Activated naive CD8-positive, alpha-beta T cell treated with anti-CD3 and anti-CD28 coated beads, Interleukin-2, amount 50 U/mL, for 24 hours (primary cell): ENCODE measurements at places on chromosomes 6 and 20.

GRCh38 chr6:4287811-4288244 lies 152.5 kb upstream of the ECI2 start:
- no peak for DNase-seq

- no peak for DNase-seq
Observed at GRCh38 chr6:50362706-50363105, 313.0 kb upstream of the DEFB112 start.

DNA sequence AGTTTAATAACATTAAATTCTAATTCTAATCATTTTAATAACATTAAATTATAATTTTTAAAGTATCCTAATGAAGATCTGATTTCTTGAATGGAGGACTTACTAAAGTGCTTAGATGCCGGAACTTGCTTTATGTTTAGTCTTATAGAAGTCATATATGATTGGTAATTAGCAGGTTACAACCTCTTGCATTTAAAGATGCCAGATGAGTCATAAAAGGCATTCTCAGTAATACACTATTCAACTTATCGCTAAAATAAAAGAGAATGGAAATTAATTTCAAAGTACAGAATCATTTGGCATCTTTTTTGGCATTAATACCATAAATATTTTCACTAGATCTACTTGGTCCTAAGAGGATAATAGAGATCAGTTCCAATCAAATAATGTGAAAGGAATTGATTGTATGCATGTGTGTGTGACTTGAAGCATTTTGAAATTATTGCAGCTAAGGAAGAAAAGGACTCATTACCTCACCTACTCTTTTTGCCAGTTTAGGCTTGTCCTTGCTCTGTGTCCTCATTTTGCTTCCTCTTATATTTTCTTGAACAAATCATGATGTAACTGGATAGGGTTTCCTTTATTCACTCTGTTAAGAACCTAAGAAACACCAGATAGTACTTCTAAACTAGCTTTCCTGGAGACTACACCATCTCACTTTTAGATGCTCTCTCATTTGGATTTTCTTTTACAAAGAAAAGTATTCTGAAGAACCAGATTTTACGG lies 2.7 kb downstream of the COL21A1 start:
- DNase-seq, result no peak

DNA sequence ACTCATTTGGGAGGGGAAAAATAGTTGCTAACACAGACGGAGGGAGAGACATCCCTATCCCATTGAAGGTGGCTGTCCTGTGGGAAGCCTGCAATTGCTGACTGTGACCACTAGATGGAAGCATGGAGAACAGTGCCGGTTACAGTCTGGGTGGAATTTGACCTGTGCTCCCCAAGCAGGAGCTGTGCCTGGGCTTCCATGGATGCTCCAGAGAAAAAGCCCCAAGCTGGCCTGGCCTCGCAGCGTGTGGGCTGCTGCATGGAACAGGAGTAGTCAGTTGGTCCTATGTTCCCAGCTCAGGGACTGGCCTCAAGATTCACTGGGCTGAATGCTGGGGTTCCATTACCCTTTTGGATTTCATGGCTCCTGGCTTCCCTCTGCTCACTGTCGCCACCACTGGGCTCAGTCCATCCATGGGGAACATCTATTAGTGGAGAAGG lies 116.3 kb upstream of the CHD6 start:
- peak; percentile 29 for DNase-seq

DNA sequence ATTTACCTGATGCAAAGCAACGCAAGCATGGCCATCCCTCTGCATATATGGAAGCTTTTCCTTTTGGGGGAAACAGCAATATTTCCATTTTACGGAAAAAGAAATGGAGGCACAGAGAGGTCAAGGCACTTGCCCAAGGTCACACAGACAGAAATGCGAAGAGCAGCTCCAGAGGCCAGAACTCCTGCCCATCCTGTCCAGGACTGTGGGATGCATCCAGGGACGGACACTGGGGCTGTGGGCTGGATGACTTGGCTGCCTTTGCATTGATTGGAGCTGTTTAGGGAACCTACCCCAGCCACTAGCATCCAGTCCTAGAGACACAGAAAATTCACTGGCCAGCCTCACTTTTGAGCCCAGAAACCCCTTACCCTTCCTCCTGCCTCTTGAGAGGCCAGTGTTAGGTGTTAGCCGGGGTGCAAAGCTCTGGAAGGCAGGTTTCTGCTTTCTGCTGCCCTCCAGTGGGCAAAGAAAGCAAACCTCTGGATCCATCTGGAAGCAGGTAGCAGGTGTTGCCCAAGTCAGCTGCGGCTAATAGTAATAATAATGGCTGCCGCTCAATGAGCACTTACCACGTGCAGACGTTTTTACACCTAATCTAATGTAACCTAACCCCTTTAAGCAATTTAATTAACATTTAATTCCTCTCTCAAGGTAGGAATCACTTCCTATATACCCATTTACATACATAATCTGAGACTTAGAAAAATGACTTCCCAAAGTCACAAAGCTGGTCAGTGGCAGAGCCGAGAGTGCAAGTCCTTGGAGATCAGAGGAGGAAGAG lies 31.7 kb upstream of the CCN5 start:
- DNase-seq, result peak; percentile 25
